Stimulated activated CD8-positive, alpha-beta memory T cell treated with anti-CD3 and anti-CD28 coated beads, Interleukin-4, amount 100 ng/mL, for 1 hour (primary cell): ENCODE measurements at places on chromosomes 6 and 20.

DNA sequence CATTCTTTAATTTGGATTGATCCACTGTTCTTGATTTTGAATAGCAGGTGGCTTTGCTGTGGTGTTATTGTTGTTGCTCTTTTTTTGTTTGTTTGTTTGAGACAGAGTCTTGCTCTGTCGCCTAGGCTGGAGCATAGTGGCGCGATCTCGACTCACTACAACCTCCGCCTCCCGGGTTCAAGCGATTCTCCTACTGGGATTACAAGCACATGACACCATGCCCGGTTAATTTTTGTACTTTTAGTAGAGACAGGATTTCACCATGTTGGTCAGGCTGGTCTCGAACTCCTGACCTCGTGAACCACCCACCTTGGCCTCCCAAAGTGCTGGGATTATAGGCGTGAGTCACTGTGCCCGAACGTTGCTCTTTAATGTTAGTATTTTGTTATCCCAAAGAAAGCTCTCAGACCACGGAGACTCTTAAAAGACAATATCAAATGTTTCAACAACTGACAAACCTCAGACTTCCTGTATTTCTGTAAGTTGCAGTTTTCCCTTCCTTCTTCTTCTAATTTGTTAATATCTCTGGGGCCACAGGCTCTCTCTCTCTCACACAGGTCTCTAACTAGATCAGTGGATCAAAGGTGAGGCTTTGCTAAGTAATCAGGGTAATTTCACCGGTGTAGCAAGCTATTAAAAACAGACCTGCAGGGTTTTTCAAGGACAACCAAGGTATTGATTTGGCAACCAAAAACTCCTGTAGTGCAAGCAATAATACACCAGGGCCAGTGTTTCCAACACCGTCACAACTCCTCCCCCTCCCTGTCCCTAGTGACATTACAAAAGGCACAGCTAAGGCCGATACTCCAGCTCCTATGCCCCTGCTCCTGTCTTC lies 48.8 kb upstream of the ZNF217 start:
- DNase-seq = no peak

DNA sequence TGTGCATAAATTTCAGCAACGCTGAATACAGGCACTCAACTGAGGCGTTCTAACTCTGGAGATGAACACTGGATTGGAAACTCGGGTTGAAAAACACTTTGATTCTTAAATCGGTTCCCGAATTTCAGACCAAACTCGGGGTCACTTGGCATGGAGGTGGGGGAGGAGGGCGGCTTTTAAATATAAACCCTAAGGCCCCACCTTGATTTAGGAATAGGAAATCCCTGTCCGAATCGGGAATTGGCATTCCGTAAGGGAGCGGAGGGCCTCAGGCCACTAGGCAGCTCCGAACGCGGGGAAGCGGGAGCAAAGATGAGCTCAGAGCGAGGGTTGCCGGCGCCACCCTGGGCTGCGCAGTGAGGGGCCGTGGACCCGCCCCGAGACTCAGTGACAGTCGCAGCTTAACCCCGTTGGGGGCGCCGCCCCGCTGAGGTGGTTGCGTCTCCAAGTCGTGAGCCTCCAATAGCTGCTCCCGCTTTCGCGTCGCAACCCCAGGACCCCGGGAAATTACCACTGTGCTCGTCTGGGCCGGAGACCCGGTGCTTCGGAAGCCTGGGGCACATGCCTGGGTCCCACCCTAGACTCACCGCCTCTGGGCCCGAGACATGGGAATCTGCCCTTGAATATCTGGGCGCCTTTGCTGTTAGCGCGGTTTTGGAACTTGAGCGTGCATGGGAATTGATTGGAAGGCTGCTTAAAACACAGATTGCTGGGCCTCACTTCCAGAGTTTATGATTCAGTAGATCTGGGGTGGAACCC lies 4.6 kb upstream of the SIM1 start:
- no peak for DNase-seq

DNA sequence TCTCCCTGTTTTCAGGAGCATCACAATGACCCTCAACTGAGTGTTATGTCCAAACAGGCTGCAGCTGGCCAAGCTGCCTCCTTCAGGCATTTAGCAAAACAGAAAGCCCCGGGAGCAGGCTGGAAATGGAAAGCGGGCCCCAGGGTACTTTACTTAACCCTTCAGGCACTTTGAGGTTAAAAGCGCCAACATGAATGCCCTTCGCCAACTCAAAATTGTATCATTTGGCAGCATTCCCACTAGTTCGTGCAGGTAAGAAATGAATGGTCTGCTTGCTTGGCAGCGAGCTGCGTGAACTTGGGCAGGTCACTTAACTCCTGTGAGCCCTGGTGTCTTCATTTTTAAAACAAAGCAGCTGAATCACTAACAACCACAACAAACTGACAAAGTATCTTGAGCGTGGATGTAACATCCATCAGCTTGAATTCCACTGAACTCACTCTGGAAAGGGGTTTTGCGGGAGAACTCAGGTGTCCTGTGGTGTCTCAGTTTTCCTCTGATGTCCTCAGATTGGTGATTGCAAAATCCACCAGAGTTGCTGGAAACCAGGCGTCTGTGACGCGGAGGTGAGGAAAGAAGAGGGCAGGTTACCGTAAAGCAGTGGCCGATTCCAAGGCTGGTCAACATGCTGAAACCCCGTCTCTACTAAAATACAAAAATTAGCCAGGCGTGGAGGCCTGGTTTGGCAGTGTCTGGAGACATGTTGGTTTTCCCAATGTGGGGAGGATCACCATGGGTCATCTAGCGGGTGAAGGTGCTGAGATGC lies 118.8 kb upstream of the ZNF217 start:
- no peak for DNase-seq

DNA sequence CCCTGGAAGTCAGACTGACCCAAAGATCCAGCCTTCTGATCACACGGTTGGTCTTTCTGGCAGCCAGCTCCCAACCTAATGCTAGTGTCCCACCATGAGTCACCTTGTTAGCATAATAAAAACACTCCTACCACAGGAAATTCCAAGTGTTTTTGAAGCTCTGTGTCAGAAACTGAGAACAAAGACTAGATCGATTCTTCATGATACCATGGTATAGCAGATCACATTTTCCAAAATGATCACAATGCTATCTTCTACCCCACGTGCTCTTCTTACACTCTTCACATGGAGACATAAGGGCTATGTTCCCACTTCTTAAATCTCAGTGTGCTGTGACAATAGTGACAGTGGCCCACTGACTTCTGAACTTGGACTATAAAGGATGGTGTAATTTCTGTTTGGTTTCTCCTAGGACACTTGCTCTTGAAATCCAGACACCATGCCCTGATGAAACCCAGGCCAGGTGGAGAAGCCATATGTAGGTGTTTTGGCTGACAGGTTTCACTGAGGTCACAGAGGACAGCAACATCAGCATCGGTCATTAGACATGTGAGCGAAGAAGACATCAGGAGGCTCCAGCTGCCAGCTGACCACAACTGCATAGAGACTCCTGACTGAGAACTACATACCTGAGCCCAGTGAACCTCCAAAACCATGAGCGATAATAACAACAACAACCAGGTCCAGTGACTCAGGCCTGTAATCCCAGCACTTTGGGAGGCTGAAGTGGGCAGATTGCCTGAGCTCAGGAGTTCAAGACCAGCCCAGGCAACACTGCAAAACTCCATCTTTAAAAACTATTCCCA lies 57.5 kb downstream of the MKKS start:
- DNase-seq = no peak

GRCh38 chr20:49216991-49217578 lies 2.1 kb upstream of the DDX27 start:
- peak; percentile 90 for DNase-seq

- DNase-seq = no peak
Measured at GRCh38 chr20:63087872-63088680, 81.3 kb upstream of the BHLHE23 start.

- peak; percentile 54 for DNase-seq
Measured at GRCh38 chr20:41173161-41173721, 35.9 kb downstream of the PLCG1 start.
